CD4-positive, alpha-beta T cell treated with Interleukin-6 at 100 ng/mL for 8 hours (primary cell): ENCODE measurements at places on chromosomes 16 and 17.
A peak's percentile ranks its signal among the peaks of the same experiment; 100 is the strongest.

- no peak for DNase-seq
These were observed 47.8 kb upstream of the HAS3 start for GRCh38 chr16:69057400-69058378.

GRCh38 chr16:34803683-34804416 is 1344.4 kb downstream of the TP53TG3F start:
- DNase-seq: no peak

DNA sequence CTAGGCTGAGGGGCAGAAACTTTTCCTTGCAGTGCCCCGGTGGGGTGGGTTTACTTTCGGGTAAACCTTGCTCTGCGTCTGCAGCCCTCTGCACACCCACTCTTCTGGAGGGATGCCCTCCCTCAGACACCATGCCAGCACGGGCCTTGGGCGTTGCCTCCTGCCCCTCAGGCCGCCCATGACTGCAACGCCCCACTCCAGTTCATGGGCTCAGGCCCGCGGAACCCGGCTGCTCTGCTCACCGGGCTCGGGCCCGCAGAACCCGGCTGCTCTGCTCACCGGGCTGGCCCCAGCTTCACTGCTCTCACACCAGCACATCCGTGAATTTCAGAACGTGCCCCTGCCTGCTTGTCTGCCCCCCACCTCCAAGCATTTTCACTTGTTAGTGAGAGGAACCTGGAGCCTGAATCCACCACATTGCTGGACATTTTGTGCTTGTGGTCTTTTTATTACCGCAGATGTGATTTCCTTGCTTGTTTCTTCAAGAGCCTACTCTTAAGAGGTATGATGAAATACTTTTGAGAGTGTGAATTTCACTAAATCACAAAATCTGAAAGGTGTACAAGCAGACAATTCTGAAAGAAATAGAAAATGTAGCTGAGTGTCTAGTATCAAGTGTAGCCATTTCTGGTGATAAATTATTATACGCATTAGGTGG is 130.9 kb downstream of the RPTOR start:
- no peak for DNase-seq

DNA sequence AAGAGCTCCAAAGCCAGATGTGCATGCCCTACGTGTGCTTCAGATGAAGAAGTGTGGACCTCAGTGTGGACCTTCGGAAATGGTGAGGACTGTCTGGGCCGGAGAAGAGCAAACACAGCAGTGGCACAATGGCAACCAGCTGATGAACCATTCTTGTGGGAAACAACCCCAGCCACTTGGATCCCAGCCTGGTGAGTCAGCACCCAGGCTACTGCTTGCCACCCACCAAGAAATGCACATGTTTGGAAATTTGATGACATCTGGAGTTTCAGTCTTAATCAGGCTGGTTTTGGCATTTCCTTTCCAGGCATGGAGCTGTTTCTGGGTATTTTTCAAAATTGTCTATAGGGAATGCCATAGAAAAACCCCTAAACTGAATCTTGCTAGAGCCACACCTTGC is 42.7 kb downstream of the DYNLRB2 start:
- DNase-seq: no peak

DNA sequence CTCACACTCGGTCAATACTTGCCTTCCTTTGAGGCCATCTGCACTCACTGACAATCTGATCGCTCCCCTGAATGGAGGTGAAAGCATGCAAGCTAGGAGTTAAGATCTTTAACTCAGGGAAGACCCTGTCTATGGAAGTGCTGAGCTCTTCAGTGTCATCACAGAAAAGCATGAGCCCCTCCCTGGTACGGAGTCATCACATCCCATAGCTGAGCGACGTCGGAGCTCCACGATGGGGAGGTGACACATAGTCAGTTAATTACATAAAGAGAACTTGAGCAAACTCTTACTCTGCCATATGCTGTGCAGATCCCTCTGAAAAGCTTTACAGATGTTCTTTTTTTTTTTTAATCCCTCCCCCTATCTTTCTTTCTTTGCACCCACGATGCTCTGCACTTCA is 463.2 kb downstream of the WWOX start:
- DNase-seq: no peak

GRCh38 chr17:80760511-80760911 is 215.9 kb downstream of the RPTOR start:
- no peak for DNase-seq

DNA sequence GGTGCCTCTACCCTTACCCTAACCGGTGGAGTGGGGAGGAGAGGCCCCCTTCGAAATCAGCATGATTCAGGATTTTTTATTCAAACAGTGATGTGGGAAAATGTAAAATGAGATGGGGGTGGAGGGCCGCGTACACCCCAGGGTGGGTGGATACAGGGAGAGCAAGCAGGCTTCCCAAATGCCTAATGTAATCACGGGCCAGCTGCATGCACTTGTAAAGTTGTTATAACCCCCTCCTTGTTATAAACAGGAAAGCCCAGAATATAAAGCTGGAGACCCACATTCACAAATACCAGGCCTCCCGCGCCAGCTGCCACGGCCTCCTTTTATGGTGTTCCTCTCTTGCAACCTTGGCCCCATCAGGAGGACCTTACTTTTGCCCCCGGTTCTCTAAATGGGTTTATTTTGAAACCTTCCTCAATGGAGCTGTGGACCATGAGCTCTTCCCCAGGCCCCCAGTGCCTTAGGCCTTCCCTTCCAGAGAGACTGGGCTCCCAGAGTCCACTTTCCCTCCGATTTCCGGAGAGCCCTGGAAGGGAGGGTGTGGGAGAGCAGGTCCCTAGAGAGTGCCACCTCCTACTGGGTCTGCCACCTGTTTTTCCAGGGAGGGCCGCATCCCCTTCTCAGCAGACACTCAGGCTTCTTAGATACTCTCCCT is 906 bp upstream of the FOXL1 start:
- DNase-seq: no peak

- no peak for DNase-seq
These were observed 23.4 kb downstream of the SLC25A10 start for GRCh38 chr17:81735264-81736102.

DNA sequence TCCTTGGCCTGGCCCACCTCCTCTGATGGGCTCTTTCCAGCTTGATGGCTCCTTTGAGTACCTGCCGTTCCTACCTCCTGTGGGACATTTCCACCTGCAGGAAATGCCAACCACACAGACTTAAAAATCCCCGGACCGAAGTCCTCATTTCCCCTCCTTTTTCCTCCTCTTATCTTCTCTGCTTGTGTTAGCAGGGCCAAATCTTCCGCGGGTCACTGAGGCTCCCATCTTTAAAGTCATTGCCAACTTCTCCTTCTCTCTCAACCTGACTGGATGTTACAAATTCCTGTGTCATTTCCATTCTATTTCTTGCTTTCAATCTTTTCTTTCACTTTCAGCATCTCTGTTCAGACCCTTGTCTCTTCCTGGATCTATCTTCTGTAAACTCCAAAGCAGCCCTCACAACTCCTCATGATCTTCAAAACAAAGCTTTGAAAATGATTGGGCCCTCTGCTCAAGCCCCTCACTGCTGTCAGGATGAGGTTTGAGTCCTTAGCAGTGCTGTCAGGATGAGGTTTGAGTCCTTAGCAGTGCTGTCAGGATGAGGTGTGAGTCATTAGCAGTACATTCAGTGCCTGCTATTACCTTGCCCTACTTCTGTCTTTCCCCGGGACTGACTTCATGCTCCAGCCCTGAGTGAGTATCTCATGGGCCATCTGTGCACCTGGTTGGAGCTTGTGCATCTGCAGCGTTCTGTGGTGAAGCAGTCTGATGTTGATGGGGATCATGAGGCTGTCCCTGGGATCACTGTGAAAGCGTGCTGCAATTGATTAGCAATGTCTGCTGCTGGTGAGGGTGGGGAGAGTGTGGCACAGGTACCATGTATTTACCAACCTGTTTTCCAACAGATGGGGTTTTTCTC is 100.1 kb downstream of the IRF8 start:
- no peak for DNase-seq

- no peak for DNase-seq
These were observed 39.3 kb downstream of the DHRS7B start for GRCh38 chr17:21165922-21166594.

DNA sequence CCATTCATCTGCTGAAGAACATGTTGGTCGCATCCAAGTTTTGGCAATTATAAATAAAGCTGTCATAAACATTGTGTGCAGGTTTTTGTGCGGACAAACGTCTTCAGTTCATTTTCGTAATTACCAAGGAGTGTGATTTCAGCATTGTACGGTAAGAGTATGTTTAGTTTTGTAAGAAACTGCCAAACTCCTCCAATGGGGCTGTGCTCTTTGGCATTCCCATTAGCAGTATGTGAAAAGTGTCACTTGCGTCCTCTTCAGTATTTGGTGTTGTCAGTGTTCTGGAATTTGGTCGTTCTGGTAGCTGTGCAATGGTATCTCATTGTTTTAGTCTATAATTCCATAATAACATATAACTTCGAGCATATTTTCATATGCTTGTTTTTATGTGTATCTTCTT is 120.9 kb downstream of the BCAS3 start:
- no peak for DNase-seq

DNA sequence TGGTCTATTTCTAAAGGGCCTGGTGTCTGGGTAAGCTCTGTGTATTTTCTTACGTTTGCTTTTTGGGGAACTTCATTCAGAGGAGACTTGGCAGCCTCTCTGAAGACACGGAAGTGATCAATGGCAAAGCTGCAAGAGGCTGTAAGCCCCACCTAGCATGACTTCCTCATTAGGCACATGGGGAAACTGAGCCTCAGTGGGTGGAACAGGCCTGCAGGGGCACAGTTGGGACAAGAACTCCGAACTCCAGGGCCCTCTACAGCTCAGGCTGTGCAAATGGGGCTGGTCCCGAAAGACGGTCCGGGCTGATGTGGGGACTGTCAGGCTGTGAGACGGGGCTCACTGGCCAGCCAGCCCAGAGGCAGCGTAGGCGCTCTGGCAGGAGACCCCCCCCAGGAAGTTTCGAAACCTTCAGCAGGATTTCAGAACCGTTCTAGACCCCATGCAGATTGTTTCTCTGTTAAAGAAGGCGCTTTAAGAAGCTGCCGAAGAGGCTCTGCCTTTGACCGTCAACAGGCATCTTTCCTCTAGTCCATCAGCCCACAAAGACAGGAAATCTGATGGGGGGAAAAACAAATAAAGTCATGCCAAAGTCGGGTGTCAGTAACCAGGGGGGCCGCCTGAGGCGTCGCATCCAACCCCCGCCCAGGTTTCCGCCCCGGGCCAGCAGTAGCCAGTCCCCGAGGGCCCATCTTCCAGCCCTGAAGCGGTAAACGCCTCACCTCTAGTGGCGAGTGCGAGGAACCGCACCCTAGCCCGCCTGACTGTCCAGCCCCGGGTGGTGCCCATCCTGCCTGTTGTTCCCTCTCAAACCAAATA is 79.8 kb upstream of the TBC1D3K start:
- DNase-seq: peak; percentile 29

DNA sequence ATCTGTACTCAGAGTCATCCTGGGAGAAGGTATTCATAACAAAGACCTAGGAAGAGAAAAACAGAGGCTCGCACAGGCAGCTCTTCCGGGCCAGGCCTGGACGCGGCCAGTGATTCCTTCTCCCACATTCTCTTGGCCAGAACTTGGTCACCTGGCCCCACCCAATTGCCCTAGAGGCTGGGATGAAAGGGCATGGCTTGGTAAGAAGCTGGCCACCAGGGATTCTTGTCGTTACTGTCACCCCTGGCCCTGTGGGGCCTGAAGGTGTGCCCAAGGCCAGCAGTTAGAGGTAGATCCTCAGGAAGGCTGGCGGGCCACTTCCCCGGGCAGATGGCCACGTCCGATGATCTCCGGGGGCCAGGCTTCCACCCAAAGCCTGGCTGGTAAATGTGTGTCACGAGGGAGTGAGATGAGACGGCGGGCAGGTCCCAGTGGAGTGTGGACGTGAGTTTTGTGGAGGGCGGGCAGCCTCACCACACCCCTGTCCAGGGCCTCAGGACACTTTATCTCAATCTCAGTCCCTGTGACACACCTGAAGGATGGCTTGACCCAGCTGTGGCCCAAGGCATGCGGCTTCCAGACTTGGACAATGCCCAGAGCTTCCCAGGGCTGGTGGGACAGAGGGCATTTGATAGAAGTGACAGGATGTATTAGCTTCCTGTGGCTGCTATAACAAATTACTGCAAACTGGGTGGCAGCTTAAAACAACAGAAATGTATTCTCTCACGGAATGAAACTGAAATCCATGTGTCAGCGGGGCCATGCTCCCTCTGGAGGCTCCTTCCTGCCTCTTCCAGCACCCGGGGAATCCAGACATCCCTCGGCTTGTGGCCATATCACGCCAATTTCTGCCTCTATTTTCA is 66.3 kb upstream of the GSE1 start:
- DNase-seq: no peak

DNA sequence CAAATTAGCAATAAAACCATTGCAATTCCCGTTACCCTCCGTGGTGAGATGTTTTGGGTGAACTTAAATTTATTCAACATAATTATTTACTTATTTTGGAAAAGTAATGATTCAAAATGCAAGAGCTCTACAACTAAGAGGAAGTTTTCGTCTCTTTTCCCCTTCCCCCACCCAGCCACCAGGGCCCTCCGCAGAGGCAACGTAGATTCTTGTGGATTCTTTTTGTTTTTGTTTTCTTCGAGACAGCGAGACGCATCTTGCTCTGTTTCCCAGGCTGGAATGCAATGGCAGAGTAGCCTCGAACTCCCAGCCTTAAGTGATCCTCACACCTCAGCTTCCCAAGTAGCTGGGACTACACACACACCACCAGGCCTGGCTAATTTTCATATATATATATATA is 19.2 kb downstream of the CCDC40 start:
- no peak for DNase-seq

DNA sequence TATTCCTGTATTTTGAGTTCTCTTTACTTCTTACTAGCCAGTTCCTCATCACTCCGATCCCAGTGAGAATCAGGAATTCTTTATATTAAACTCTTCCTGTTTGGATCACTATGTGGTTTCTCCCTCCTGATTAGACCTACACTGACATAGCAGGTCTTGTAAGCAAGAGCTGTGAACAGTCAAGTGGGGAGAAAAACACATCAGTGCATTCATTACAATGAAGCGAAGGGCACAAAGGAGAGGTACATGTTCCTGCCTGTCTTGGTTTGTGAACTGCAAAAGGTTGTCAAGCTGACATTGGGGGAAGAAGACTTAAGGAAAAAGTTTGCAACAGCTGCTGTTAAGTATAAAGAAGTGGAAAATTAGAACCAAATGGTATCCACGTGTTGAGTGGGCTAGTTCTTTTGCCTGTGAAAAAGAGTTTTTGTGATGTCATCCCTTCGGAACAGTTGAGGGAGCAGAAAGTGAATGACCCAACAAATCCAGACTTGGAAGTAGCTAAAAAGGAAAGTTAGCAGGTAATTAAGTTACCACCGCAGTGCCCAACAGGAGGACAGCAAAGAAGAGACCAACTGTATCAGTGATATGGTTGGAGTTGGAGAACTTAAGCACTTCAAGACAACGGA is 23.0 kb upstream of the TRIM25 start:
- DNase-seq: no peak

- DNase-seq: no peak
These were observed 15.0 kb upstream of the SLC6A2 start for GRCh38 chr16:55640701-55641327.

- peak; percentile 16 for DNase-seq
These were observed 41.7 kb downstream of the SRL start for GRCh38 chr16:4200000-4200780.

GRCh38 chr16:21338537-21339268 is 60.6 kb upstream of the CRYM start:
- DNase-seq: no peak

GRCh38 chr17:82966415-82966814 is 113.0 kb upstream of the METRNL start:
- DNase-seq: no peak
